ENCODE measurements at places on chromosomes 4 and X.

DNA sequence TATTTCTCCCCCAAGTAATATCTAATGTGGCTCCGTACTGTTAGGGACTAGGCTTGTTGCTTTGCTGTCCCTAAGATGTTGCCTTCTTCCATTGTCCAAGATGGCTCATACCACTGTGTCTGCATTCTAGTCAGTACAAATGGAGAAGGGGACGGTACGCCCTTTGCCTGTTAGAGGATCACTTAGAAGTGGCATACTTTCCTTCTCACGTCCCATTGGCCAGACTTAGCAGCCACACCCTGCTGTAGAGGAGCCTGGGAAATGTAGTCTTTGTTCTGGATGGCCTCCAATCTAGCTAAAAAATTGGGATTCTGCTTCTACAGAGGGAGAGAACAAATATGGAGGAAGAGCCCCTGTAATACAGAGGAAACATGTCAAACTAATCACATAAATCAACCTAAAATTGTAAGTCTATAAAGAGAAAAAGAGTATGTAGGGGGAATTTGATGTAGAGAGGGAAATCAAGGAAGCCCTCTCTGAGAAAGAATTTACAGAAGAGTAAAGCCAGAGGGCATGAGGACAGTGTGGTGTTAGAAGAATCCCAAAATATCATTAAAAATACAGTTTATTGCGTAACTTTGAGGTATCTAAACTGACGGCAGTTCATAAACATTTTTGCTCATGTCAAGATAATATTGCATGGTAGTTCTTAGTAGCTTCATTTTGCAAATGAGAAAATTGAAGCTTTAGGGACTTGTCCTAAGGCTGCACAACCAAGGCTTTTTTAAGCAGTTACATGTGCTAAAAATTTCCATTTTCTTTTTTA, 15.1 kb downstream of the PRIMPOL start:
- peak; percentile 25 for DNase-seq

GRCh38 chr4:176671532-176671931, 121.2 kb downstream of the VEGFC start:
- no peak for DNase-seq

GRCh38 chrX:119735467-119735866, 22.9 kb upstream of the SOWAHD start:
- no peak for DNase-seq

DNA sequence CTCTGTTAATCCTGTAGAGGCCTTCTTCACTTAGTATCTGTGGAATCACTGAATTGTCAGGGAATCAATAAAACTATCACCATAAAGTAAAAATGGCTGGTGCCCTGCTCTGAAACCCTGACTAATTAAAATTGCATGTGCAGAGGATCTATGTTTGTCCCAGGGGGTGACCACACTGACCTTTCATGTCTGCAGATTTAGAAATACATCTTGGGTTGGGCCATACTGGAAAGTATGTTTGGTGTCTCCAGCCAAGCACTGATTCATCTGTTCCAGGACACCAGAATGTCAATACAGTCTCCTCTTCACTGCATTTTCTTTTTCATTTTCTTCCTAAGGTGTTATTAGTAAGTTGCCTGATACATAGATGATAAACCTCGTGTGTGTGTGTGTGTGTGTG, 490.9 kb upstream of the INTU start:
- no peak for DNase-seq

DNA sequence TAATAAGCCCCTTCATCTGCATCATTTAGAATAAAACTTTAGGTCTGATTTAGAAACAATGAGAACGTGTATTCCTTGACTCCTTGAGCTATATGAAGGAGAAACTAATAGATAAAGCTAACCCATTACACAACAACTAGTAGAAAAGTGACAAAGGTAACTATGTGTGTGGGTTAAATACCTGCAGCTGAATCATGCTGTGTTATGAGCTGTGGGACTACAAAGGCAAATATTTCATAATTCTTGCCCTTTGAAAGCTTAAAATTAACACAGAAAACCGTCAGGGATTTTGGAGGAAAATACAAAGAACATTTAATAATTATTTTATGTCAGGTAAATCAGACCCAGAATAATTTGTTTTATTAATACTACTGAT, 898 bp upstream of the NDP start:
- no peak for DNase-seq

DNA sequence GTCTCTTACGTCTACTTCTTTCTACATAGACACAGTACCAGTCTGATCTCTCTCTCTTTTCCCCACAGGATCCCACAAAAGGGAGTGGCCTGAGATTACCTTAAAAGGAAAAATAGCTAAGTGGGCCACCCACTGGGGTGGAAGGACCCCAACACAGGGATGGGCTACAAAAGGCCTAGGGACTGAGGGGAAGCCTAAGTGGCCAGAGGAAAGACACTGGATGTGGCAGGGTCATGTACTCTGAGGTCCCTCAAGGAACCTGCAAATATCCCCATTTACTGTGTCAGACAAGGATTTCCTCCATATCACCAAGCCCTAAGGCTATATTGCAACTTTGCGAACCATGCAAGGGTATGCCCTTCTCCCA, 6.5 kb upstream of the PRDX4 start:
- no peak for DNase-seq

DNA sequence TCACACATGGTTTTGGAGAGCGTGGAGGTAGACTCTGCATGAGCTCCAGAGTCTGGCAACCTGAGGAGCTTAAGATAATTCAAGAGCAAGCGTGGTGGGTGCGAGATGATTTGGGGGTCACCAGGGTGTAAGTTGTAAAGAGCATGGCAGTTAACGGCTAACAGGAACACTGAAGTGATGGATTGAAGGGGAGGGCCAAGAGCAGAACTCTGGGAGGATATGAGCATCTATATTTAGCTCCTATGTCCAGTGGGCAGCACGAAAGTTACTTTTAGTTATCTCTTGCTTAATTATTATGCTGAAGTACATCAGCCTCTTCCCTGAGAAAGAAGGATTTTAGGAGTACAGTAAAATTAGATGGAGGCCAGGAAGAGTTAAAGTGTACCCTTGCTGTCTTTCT, 231.9 kb upstream of the HAND2 start:
- no peak for DNase-seq

GRCh38 chr4:103567591-103567990, 152.2 kb downstream of the TACR3 start:
- DNase-seq = no peak

DNA sequence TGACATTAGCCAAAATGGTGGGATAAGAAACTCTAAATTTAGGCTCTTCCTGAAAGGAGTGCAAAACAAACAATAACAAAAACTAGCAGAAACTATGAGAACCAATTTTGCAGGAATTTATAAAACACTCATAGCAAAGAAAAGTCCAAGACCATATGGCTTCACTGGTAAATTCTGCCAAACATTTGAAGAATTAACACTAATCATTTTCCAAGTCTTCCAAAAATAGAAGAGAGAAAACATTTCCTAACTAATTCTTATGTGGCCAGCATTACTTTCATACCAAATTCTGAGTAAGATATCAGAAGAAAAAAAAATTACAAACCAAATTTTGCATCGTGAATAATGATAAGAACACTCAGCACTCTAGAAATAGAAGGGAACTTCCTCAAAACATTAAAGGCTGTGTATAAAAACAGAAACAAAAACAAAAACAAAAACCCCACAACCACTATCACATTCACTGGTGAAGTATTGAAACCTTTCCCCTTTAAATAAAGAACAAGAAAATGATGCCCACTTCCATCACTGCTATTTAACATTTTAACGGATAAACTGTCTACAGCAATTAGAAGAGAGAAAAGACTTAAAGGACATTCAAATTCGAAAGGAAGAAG, 524.3 kb upstream of the GALNTL6 start:
- no peak for DNase-seq

DNA sequence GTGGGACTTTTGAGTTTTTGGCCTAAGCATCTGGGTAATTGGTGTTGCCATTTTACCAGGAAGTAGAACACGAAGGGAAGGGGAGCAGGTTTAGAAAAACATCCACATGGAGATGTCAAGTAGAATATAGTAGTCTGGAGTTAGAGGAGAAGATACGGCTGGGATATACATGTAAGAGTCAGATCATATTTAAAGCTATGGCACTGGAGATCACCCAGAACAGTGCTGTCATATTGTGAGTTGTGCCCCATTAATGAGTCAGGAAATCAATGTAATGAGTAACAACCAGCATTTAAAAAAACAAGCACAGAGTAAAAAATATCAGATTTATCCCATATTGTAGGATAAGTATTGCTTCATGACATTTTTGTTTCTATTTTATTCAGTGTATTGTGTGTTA, 4.2 kb downstream of the GSTCD start:
- no peak for DNase-seq

DNA sequence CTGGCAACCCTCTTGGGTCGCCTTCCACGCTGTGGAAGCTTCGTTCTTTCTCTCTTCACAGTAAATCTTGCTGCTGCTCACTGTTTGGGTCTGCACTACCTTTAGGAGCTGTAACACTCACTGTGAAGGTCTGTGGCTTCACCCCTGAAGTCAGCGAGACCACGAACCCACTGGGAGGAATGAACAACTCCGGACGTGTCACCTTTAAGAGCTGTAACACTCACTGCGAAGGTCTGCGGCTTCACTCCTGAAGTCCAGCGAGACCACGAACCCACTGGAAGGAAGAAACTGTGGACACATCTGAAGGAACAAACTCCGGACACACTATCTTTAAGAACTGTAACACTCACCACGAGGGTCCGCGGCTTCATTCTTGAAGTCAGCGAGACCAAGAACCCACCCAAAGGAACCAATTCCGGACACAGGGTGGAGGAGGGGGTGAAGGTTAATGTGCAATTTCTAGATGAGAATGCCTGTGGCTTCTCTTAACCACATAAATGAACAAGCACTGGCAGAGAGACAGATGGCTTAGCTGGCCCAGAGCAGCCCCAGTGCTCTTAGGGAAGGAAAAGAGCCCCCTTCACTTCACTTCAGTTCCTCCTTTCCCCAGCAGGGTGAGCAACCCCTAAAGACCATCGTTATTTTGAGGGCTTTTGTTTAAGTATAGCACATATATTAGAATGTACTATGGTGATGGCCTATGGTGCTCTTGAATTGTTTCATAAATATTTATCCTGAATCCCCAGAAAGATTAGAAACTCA, 73.0 kb downstream of the LUZP4 start:
- no peak for DNase-seq

GRCh38 chr4:16117164-16117563, 33.3 kb upstream of the PROM1 start:
- no peak for DNase-seq

DNA sequence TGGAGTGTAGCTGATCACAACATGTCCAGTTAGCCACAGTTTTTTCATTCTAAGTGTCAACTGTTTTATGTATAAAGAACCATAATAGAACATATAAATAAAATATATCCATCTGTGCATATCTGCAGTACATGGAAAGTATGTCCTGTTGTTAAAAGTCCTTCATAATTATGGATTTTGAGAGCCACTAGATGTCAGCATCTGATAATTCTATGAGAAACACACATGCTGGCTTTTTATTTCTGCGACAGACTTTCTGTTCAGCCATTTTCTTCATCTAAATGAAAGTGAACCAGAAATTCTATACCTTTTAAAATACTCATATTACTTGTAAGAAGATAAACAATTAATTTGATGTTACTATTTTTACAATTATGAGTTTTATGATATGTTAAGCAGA, 251.5 kb downstream of the GPM6A start:
- DNase-seq = no peak

DNA sequence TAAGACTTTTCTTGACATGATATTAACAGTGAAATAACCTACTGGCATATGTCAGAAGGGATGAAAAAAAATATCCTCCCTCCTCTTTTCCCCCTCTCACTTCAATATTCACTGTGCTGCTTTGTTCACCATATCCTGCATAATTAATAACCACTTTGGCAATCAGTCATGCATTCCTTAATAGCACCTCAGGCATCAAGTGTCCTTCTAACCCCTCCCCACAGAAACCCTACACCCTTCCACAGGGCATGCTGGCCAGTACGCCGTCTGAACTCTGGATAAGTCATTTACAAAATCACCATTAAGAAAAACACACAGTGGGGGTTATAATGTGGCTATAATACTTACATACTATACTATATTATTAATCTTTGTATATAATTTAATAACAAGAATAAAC, 165.9 kb downstream of the PDGFC start:
- DNase-seq = no peak

GRCh38 chr4:67638136-67638535, 62.8 kb downstream of the UBA6 start:
- no peak for DNase-seq

DNA sequence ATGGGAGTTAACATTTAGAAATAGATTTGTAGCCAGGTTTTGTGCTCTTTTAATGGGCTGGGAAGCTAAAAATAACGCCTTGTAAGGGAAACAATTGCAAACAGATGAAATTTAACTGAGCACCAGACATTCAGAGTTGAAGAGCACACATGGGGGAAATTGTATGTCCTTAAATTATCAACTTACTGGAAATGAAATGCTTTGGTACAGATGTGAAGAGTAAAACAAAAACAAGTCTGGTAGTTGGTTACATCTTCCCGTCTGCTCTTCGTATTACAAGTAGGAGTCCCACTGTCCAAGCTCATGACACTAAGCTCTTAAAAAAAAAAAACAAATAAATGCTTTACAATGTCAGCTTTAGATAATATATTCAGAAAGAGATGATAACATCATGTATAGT, 59.5 kb upstream of the RPA4 start:
- no peak for DNase-seq

GRCh38 chrX:124125471-124125870, 164.0 kb downstream of the STAG2 start:
- no peak for DNase-seq

- DNase-seq = no peak
Measured at GRCh38 chrX:152988536-152989291, 5.2 kb downstream of the PNMA5 start.

DNA sequence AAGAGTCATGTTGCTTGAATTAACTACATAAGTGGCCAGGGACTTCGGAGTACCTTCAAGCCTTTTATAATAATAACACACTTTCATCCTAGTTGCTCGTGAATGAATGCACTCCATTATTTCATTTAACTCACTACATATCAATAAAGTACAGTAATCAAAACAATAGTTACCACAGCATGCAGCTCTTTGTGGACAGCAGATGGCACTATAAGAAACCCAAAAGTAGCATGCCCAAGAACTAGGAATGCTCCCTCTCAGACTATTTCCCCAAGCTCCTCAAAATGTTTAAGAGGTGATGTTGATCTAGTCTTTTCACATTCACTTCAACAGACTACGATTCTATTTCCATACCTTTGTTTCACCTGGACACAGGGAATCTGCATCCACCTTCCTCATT, 500.8 kb upstream of the DIAPH2 start:
- peak; percentile 46 for DNase-seq

- no peak for DNase-seq
Measured at GRCh38 chr4:161403781-161404180, 760.0 kb downstream of the FSTL5 start.

DNA sequence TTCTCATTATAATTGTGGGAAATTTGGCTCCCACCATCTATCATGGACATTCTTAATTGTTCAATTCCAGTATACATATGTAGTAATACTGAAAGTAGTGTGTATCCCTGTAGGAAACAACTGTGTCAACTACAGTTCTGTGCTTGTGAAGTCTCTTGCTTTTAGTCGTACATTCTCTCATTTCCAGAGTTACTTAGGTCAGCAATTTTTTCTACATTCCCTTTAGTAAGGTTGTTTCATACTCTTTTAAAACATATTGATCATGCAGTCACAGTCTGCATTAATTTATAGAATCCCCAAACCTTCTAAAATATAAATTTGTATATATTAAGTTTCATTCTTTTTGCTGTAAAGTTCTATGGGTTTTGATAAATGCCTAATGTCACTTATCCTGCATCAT, 289.2 kb upstream of the PCDH10 start:
- no peak for DNase-seq

- no peak for DNase-seq
Measured at GRCh38 chrX:111649638-111650037, 31.3 kb upstream of the ALG13 start.

GRCh38 chr4:151862766-151863165, 102.0 kb upstream of the GATB start:
- DNase-seq = no peak
